Stimulated activated CD4-positive, alpha-beta T cell treated with anti-CD3 and anti-CD28 coated beads, Interleukin-12 subunit alpha, Interleukin-12 subunit beta, amount 100 ng/mL, for 24 hours (primary cell): ENCODE measurements at places on chromosomes 7 and 10.

DNA sequence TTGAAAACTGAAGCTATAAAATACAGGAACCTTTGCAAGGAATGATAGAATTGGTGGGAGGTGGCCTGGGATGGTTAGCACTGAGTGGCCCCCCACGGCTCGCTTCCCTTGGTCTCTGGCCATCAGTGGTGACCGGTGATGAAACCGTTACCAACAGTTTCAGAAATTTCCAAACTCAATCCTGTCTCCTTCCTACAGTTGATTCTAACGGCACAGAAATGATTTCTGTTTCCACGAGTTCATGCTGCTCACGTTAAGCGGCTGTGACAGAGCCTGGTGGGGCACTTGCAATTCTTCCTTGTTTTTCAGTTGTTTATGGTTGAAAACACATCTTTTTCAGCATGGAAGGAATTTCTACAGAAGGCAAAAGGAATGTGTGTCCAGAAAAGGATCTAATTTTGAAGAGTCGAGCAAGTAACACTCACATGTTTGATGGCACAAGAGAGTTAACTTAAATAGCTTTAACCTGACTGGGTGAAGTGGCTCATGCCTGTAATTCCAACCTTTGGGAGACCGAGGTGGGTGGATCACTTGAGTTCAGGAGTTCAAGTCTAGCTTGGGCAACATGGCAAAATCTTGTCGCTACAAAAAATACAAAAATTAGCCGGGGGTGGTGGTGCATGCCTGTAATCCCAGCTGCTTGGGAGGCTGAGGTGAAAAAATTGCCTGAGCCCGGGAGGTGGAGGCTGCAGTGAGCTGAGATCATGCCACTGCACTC is 100.1 kb downstream of the DNAJB6 start:
- DNase-seq = no peak

DNA sequence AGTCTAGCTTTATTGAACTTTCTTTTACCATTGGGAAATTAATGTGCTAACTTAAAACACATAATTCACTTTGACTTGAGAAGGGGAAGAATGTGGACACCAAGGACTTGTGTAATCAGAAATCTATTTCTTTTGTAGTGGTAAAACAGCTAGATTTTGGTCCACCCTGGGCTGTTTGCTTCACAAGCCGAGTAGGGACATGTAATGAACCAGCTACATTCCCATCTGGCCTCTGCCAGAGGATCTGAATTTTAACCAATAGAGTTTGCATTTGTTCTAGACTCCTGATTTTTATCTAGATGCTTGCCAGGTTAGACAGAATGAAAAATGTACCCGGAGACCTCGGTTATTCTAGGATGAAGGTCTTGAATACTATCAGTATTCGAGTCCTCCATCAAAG is 1.9 kb downstream of the CACNB2 start:
- DNase-seq = no peak

DNA sequence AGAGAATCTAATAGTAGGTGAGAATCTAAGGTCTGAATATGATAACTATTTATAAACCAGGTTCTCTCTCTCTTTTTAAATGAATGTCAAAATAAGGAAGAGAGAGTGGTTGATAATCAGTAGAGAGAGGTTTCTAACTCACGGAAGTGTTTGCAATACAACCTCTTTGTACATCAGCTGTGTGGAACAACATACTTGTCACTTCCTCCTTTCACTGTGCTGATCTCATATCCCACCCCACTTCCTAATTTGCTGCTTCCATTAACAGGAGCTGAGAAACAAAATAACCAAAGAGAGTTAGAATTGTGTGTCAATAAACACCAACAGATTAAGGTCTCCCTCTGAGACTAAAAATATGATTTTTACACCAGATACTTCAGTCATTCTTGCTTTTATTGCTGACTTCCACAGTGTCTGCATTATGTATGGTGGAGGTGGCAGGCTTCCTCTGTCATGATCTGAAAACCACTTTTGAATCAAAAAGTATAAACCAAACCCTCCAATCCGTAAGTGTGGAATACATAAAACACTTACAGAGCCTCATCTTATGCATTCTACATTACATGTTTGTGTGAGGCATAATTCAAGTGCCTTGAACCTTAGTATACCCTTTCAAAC is 25.0 kb downstream of the CACUL1 start:
- no peak for DNase-seq

DNA sequence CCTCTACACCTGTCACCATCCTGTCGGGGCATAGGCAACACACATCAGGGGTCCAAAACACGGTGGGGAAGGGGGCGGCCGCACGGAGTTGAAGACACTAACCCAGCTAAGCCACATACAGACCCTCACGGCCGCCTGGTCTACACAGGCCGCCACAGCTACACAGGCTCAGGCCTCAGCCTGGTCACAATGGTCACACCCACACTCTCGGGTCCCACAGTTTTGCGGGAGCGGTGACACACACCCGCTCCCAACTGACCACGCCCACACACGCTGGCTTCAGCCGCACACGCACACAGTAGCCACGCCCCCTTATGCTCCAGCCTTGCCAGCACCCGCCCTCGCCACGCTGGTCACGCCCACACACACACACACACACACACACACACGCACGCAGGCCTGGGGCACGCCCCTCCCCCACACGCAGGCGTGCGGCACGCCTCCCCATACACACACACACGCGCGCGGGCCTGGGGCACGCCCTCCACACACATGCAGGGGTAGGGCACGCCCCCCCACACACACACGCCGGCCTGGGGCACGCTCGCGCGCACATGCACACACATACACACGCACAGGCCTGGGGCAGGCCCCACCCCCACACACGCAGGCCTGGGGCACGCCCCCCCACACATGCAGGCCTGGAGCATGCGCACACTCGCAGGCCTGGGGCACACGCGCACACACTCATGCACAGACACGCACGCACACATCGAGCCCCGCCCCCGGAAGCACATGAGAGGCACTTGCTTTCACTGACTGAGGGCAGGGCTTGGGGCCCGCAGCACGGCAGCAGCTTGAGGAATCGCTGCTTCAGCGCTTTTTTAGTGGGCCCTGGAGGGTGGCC is 12.3 kb upstream of the OGA start:
- DNase-seq = peak; percentile 77

DNA sequence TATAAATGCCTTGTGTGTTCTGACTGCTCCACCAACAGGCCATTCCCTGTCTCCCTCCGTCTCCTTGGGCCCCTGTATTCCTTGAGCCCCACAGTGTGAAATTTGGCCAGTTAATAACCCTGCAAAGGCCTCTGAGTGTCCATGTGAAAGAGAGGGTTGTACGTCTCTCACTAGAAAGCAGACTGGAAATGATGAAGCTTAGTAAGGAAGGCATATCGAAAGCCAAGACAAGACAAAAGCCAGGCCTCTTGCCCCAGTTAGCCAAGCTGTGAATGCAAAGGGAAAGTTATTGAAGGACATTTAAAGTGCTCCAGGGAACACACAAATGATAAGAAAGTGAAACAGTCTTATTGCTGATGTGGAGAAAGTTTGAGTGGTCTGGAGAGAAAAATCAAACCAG is 680.2 kb downstream of the SDK1 start:
- no peak for DNase-seq

DNA sequence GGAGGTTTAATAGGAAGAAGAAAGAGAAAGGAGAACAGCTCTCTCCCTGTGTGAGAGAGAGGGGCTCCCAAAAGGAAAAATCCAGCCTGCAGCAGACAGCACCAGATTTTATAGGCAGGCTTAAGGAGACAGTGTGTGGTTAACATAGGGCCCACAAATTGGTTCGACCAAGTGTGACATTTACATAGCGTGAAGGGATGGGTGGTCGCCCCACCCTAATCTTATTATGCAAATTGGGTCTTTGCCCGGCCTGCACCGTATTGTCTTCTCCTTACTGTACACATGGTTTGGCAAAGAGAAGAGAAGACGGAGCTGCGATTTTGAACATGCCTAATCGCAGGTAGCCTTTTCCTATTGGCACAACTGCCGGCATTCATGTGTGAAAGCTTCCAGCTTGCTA is 756.3 kb downstream of the NXPH1 start:
- no peak for DNase-seq

DNA sequence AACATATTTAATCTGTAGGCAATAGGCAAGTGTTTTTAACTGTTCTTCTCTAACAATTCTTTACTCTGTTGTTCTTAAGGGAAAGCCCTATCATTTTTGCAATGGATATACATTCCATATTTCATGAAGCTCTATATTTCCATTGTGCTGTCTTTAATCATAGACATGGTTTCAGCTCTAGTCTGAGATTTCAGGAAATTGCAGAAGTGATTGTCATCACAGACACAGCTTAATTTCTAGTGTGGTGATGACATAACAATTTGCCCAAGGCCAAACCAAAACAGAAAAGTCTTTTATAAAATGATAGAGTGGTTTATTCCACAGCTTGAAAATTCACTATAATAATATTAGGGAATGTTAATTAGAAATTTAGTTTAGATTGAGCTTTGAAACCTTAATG is 494.1 kb upstream of the SEMA3A start:
- no peak for DNase-seq

DNA sequence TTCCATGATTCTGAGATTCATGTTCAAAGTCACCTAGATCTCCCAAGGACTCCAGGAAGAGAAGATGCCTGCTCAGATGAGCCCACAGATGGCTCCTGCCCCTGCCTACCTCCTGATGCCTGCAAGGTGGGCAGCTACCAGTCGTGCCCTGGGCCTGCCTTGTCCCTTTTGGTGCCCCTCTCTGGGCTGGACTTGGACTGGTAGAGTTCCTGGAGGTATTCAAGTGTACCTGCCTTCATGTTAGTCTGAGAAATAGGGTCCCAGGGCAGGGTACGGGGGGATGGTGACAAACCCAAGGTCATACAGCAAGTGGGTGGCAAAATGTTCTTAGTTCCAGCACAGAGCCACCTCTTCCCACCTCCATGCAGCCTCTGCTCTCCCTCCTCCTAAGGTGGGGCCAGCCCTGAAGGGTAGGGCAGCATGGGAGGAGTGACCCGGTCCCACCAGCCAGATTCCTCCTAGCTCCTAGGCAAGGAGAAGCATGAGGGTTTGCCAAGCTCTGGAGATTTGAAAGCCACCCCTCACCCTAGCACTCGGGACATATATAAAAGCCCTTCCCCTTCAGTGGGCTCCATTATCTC is 80.8 kb upstream of the UNC5B start:
- no peak for DNase-seq

DNA sequence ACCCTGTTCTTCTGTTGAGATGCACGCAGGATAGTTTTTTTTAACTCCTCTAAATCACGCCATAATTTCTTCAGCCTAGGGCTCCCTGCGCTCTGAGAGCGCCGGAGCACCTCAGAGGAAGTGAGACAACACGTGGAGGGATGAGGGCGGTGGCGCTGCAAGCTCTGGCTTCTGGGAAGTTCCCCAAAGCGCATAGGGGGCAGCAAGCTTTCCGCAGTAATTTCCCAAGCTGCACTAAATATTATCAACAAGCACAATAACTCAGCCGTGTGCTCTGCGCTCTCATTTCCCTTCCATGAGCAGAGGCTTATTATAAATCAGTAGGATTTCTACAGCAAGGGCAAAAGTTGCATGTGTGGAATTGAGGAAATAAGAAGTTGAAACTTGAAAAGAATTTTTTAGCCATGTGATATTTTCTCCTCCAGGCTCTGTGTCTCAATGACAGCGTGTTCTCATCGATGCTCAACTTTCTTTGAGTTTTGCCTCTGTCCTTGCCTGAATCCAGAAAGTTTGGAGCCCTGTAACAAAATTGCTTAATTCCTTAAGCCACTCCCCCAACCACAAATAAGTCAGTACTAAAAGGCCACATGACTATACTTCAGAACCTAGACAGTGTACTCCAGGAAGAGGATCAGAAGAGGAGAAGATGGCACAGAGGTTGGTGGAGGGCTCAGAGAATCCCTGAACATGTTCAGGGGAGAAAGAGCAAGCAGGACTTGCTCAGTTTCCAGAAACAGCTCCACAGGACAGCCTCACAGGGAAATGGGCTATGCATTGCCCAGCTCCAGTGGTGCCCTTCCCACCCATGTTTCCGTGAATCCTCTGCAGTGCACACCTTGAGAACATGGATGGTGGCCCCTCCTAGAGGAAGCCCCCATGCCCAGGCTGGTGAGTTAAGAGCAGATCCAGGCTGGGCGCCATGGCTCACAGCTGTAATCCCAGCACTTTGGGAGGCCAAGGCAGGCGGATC is 221.5 kb upstream of the GHITM start:
- no peak for DNase-seq

DNA sequence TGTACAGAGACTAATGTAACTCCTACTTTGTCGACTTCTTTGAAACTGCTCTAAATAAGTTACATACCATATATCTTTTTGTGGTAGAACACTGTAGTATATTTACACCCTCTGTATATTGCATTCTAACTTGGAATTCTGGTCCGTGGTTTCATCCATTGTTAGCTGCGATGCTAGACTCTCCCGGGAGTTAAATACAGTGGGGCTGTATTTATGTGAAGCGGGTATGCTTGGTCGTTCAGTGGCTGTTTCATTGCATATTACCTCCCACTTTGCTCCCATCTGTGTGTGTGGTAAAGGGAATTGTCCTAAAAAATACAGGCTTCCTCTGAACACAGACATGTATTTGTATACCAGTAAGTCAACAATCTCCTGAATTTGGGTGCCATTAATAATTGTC is 231.1 kb downstream of the SLC25A13 start:
- DNase-seq = no peak

GRCh38 chr10:132847416-132847777 is 61.5 kb upstream of the NKX6-2 start:
- no peak for DNase-seq

DNA sequence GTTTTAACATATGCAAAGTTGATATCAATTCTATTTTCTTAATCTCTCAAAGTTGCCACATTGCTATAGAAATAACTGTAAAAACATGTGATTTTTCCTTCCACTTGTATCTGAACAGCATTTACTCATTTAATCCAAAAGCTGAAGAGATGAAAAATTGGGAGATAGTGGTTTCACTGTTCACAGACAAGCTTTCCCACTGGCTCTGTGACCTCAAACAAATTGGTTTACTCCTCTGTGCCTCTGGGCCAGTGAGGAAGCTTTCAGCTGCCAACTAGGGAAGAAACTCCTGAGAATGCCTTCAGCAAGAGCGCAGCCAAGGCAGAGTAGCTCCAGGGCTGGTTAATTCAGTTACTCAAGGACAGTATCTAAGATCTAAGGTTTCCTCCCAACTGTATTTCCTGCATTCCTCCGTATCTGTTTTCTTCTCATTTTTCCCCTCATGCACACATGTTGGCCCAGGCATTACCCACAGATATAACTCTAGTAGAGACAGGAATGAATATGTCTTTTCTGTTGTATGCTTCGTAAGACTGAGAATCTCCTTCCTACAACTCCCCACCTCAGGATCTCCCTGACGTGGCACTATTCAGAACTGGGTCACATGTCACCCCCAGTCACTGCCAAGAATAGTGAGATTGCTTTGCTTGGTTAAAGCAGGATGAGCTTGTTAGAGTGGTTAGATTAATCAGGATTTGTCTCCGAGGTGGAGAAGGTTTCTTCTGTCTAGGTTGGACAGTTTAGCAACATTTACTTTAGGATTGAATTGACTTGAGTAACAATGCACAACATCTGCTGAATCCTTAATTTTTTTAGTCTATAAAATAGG is 315.7 kb downstream of the NRG3 start:
- no peak for DNase-seq
